Activated CD8-positive, alpha-beta T cell treated with anti-CD3 and anti-CD28 coated beads for 36 hours (primary cell): ENCODE measurements at places on chromosomes 6 and 20. TPM values are rescaled to one million over a fixed set of nuclear protein-coding genes. Genes with fewer than 3 reads are reported as not detected.
A peak's percentile ranks its signal among the peaks of the same experiment; 100 is the strongest.

The DUSP15 gene
- not detected for total RNA-seq

GRCh38 chr6:119333707-119334295, 15.8 kb downstream of the MAN1A1 start:
- DNase-seq: no peak

The HCRTR2 gene
- total RNA-seq: not detected

GRCh38 chr20:59392736-59393135, 92.3 kb downstream of the EDN3 start:
- no peak for DNase-seq

DNA sequence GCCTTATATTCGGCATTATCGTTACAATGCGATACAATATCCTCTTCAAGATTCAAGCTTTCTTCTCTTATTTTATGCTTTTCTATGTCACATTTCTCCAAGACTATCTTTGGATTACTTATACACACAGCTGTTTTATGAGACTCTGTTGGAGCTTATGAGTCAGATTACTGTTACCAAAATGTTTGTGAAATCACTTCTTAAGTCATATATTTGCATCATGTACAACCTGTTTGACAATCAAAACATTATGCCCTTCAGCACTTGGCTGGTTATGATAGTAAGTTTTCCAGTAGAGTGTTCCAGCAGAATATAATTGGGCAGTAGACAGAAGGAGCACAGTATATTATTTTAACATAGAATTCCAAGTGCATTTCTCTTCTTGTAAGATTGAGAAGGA, 35.2 kb downstream of the BMP6 start:
- DNase-seq: no peak

GRCh38 chr6:112503091-112503596, 156.0 kb downstream of the RFPL4B start:
- no peak for DNase-seq

GRCh38 chr20:38842558-38842981, 37.1 kb downstream of the PPP1R16B start:
- peak; percentile 88 for DNase-seq

DNA sequence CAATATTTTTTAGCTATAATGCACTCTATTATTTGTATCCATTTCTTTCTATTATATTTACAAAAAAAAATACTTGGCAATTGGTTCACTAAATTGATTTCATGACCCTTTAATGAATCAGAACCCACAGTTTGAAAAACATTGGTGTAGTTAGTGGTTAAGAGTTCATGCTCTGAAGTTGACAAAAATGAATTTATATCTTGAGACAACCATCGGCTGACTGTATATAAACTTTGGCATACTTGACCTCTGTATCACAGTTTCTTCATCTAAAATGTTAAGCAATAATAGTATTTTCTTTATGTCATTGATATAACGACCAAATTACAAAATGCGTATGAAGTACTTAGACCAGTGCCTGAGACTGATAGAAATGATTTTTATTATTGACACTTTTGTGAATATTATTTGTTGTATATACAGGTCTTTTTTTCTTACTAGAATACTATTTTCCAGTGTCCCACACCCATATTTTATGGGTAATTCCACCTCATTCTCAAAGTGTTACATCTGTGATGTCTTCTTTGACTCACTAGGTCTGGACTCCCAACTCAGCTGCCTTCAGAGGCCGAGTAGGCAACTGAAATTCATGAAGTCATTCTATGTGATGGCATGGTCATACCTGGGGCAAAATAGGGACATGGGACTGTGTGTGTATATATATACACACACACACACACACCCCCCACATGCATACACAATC, 459.2 kb downstream of the RFPL4B start:
- DNase-seq: no peak

DNA sequence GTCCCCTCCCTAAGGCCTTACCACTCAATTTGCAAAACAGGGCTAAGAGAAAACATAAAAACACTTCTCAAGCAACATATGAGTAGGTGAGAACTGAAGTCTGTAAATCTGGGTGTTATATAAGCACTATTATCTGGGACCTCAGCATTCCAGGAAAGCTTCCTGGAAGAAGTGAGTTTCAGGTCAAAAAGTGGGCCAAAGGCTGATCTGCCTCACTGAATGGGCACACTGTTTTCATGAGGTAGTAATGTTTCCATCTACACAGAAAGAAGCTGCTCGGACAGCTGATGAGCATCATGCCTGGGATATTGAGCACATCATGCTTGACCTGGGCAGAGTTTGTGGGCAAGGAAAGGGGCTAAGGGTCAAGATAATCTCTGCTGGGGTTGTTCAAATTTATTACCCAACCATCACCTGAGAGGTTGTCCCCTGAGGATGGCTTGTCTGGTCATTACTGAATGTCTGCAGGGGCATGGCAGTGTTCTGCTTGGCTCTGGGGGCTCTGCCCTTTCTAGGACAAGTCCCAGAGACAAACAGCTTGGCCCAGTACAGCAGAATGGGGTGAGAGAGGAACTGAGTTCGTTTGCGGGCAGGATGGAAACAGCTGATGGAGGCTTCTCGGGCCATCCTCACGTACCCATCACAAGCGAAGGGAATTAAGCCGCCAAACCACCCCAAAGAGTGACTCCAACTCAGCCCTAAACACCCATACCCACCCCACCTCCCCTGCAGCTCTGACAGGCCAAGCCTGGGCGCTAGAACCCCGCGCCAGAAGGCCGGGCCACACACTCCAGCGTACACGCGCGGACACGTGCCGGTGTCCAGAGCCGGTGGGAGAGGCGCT, 1.2 kb upstream of the SYNJ2 start:
- DNase-seq: peak; percentile 35

The CRISP2 gene
- not detected for total RNA-seq

DNA sequence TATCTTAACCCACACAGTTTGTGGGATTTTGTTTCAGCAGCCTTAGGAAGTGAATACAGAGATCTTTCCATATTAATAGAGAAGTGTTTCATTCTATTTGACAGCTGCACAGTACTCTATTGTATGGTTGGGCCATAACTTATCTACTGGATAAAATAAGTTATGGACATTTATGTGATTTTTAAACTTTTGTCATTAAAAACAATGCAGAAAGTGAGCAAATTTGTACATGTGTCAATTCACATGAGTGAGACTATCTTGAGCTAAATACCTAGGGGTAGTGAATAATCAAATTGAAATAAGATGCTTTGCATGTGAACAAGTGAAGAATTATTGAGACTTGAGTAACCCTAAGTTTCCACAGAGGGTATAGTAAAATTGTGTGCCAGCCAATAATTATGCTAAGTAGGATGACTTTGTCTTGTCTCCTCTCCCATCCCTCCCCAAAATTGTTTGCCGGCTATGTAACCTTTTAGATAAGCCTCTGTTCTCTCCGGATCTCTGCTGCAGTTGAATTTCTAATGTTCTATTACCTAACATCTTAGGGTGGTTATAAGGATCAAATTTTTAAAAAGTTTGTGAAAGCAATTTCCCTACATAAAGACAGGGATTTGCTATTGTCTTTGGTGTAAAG, 33.3 kb upstream of the TPBG start:
- DNase-seq: no peak

The SLC26A8 gene
- not detected for total RNA-seq

DNA sequence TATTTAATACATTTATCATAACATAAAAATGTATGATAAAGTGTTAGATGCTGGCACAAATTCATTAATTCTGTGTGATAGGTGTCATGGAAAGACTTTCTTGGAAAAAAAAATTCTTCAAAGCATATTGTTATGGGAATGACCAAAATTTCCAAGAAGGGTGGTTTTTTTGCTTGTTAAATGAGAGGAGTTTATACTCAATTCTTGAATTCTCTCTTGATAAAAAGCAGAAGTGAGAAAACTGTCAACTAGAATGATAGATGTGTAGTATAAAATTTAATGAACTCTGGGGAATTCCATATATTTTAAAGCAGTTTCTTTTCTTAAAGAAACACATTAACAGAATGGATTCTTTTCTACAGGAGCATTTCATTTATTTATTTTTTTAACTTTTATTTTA, 62.0 kb upstream of the SNAP91 start:
- no peak for DNase-seq

DNA sequence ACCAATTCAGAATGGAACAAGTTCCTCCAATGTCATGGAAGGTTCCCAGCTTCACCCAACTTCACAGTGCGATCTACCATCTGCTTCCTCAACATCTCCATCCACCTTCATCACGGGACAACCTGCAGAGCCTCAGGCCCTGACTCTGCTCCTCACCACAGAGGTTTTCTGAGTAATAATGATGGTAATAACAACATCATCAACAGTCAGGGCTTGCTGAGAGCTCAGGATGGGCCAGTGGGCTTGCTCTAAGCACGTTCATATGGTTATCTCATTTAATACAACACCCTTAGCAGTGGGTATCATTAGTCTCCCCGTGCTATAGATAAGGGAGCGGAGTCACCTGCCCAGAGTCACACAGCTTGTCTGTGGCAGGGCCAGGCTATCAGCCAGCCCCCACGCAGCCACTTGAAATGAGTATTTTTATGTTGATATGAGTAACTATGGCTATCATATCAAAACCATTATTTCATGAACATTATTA, 38.6 kb downstream of the PREX1 start:
- DNase-seq: peak; percentile 66

DNA sequence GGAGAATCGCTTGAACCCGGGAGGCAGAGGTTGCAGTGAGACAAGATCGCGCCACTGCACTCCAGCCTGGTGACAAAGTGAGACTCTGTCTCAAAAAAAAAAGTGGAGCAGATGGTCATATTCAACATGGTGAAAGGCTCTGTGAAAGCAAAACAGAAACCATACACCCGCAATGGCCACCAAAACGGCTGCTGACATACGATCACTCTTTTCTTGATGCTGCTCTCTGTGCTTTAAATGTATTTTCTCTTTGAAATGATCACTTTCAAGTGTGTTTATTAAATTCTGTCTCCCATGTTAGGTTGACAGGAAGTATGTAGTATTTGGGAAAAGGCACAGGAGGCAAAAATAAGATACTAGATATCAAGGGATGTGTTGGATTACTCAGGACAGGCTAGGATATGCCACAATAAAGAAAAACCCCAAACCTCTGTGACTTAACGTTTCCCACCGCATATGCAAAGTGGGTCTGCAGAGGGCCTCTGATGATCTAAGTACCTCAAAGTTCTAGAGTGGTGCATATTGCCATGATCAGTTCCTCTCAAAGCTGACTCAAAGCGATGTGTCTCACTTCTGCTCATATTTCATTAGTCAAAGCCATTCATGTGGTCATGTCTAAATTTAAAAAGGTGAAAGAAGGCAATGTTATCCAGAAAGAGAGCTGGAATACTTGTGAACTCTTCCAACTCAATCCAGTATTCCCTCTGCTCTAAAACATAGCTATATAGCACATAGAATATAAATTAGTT, 155.1 kb upstream of the SOX4 start:
- peak; percentile 82 for DNase-seq

GRCh38 chr6:111210194-111210728, 123.0 kb downstream of the SLC16A10 start:
- DNase-seq: peak; percentile 12

- DNase-seq: peak; percentile 55
Measured at GRCh38 chr6:28710466-28711191, 184.9 kb downstream of the GPX5 start.

DNA sequence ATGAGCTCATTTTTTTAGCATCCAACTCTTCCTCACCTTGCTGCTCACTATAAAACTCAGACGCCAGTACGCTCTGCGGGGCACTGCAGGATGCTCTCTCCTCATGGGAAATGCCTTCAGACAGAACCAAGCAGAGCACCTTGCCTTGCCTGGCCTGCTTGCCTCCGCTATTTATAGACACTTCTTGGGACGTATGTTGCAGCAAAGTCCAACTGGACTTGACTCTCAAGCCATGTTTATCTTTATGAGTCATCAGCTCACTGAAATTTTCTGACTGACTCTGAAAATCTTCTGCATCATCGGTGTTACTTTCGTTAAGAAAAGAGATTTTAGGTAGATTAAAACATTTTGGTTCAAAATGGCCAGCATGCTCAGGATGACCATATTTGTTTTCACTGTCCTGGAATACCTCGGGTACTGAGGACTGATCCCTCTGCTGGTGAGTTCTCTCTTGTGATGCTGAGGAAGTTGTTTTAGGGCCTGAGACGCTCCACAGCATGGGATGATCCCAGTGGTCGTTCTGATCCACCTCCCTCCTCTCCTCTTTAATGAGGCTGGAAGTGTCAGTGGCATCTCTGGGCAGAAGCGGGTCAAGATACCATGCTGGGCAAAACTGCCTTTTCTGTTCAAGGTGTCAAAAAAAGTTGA, 204.5 kb downstream of the KIF16B start:
- DNase-seq: no peak
